ENCODE measurements at places on chromosomes 7 and 10.
A peak's percentile ranks its signal among the peaks of the same experiment; 100 is the strongest.

GRCh38 chr10:25457552-25457951 is 282.8 kb downstream of the GPR158 start:
- no peak for DNase-seq

DNA sequence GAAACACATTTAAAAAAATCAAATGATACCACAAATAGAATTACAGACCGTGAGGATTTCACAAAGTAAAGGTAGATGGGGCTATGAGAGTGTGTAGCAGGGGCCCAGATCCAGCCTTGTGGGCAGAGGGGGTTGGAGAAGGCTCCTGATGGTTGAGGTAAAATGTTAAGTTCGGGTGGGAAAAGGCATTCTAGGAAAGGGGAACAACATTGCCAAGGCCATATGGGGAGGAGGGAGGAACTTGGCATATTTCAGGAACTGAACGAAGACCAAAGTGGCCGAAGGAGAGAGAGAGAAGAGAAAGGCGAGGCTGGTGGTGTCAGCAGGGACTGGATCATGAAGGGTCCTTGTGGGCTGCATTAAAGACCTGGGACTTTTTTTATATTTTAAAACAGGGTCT is 98.9 kb downstream of the CARD11 start:
- DNase-seq, result no peak

DNA sequence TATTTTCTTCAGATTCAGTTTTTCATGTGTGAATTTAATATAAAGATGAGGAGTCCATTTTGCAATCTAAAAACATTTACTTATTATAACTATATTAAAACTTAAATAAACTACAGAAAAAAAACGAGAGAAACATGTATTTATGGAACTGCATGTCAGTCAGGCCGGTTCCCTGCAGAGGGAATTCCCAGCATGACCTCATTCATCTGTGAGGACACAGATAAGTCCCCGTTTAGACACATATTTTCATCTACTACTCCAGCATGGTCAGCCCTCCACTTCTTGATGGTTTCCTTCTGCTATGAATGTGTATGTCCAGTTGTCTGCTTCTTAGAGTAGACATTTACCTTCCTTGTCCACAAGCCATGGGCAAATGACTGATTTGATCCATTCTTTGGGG is 339.1 kb downstream of the SEMA3D start:
- DNase-seq, result no peak

DNA sequence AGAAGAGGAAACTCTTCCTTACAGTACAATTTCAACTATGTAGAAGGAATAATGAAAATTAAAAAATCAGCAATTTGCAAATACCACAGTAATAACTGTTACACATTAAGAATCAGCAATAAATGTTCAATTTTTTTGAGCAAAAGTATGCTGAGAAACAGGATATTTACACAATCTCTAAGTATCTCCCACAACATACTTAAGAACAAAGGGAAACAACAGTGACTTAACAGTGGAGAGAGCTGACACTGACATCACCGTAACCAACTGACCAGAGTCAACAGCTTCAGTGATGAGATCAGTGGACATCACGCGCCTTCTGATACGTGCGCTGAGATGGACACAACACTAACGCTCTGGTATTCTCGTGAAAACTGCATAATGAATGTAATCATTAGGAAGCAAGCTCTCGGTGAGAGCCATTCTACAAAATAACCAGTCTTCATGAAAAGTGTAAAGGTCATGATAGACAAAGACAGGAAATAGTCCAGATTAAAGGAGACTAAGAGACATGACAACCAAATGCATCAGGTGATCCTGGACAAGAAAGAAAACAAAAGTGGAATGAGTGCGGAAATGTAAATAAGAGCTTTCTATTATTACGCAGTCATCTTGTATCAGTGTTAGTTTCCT is 82.6 kb downstream of the PIP4K2A start:
- DNase-seq, result no peak

- no peak for DNase-seq
Measured at GRCh38 chr10:88012641-88013040, 149.2 kb downstream of the PTEN start.

GRCh38 chr7:1169409-1170368 is 9.7 kb upstream of the ZFAND2A start:
- peak; percentile 97 for DNase-seq

DNA sequence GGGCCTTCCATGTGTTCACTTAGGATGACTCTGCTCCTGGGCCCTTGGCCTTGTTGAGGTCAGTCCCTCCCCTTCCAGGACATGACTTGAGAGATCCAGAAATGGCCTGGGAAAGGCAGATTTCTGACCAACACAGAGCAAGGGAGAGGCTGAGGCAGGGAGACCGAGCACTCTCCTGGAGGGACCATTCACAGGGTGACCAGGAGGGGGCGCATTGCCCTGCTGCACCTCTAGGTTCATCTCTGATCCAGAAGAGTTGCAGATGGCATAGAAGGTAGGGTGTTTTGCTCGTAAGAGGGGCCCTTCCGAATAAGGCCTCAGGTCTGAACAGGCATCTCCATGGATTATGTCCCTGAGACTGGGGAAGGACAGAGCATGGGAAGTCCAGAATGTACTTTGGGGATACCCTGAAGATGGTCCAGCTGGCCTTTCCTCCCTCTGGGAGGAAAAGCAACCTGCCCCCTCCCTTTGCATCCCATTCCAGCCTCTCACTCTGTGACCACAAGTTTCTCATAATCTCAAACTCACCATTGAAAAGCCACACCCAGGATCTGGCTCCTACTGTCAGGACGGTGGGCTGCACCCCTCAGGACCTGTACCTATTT is 6.6 kb downstream of the DMBT1 start:
- DNase-seq, result peak; percentile 75

DNA sequence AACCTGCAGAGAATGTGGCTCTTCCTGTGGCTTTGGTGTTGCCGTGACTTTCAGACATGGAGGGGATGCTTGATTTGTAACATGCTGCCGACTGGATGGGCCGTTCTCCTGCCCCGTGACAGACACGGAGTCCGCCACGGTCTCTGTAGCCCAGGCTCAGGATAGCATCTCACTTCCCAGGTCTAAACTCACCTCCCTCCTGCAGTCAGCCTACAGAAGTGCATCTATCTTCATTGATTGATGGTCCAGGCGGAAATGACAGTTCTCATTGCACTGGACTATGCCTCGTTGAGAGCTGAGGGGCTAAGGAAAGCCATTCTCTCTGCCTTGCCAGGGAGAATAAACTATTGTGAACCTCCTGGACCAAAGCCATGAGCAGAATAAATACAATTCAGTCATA is 77.5 kb downstream of the CHN2 start:
- DNase-seq, result no peak

DNA sequence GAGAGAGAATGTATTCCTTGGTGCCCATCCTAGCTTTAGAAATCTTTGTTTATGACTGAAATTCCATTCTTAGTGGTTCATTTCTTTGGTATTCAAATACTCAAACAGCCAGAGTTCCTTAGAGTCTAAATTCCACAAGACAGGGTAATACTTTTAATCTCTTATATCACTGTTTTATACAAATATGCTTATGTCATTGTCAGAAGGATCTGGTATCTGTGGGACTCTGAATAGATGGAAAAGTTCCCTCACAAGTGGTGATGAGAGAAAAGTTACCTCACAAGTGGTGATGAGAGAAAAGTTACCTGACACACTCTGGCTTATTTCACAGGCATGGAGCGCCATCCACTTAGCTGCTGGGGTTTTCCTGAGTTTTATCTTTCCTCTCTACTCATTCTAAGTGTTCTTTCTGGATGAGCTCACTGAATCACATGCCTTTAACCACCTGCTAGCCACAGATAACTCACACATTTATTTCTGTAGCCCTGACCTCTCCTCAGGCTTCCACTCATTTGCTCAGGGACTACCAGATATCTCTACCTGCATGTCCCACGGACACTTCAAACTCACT is 784.0 kb downstream of the SUGCT start:
- DNase-seq, result no peak

DNA sequence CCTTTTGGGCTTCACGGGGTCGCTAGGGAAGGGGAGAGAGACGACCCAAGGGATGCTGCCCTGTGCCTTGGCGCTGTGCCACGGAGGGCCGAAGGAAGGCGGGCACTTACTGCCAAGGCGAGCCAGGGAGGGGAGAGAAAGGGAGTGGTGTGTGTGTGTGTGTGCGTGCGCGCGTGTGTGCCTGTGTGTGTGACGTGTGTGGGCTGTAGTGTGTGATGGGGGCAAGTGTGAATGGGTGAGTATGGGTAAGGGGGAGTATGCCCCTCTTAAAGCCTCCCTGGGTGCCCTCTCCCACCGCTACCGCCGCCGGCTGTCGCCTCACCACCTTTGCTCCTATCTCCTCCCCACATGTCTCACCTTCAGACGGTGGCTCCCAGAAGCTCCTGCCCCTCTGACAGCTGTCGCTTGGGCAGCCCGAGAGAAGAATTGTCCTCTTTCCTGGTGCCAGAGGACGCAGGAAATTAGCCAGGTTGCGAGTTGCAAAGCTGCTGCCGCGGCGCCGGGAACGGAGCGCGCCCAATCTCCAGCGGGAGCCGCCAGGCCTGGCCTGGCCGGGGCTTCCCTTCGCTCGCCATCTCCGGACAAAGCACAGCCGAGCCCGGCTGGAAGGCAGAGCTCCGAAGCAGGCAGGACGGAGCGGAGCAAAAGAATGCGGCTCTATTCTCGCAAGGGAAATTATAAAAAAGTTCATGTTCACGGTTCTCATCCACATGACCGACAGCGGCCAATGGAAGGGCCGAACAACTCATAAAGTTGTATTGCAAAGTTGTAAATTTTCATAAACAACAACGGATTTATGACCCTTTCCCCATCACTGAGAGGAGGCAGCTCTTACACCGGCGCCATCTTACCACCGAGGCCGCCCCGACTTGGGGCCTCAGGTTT is at the start of gene HOXA3:
TSS of gene HOXA3 (minus strand) at position 653 of the 885 bp plus-strand sequence. CDS start 41,943 bp downstream, outside the sequence.
- DNase-seq, result no peak

- no peak for DNase-seq
Measured at GRCh38 chr10:103192089-103192450, 1.0 kb downstream of the NT5C2 start.

DNA sequence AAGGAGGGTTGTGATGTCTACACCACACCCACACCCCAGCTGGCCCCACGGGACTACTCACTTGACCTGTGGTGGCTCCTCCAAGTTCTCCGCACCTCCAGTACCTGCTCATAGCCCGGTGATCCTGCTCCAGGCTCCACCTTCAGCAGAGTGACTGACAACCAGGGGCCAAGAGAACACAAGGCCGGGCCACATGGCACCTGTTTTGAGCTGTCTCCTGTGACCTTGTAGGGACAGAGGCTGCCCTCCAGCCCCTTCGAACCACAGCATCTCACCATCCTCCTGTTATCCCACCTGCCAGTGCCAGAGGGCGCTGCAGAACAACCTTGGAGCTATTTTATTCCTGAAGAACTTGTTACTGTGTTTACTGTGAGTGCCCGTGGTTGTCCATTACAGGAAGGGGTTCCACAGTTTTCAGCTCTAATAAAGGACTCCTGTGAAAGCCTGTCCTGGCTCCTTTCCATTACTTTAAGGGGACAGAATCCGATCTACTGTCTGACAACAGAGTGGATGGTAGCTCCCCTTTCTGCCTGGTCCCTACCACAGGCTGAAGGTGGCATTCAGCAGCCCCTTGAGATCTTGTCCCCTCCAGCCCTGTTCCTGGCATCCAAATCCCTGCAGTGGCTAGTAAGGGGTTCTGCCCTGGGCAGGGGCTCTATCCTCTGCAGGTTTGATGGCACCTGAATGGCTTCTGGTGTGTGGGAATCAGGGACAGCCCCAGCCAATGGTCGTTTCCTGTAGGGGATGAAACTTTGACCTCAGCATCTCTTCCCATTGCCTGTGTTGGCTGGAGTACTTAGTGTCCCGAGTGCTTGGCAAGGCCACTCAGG is 50.8 kb downstream of the C10orf120 start:
- peak; percentile 75 for DNase-seq

DNA sequence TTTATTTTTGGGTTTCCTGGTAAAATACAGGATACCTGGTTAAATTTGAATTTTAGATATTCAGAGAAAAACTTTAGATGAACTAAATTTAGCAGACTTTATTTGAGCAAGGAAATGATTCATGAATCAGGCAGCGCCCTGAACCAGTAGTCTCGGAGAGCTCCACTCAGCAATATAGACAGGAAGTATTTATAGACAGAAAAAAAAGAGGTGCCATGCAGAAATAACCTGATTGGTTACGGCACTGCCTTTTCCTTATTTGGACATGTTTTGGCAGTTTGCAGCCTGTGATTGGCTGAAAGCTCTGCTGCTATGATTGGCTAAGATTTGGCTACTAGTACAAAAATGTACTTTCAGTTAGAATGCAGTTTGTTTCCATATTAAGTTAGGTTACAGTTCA is 198.3 kb upstream of the DKK1 start:
- no peak for DNase-seq

DNA sequence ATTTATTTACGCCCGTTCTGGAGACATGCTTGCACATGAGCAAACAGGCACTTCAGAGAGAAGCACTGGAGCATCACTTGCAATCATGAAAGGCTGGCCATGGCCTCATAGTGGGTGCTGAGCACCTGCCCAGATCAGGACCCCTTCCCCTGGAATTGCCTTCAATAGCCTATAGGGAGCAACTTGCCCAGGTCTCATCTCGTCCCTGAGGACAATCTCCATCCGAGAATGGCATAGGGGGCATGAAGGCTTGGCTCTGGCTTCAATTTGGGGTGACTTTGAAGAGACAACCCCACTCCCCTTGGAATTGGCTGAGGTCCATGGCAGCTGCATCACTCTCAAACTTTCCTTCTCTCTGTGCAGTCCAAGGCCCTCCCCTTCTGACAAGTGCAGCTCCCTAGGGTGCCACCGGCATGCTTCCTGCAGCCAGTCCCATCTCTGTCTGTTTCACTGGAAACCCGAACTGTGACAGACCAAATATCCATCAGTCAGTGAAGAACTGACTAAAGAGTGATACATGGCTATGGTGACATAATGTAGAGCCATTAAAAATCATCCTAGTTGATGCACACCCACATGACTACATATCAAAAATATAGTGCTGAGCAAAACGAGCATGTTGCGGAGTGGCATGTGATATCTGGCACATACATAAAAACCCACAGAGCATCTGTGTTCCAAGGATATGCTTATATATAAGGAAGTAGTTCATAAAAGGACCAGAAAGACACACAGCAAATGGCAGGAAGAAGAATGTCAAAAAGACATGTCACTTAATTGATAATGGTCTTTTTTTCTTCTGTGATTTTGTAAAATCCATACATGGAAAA is 12.4 kb downstream of the GDF2 start:
- DNase-seq, result no peak

GRCh38 chr7:141288626-141289025 is 214.8 kb downstream of the TMEM178B start:
- no peak for DNase-seq

DNA sequence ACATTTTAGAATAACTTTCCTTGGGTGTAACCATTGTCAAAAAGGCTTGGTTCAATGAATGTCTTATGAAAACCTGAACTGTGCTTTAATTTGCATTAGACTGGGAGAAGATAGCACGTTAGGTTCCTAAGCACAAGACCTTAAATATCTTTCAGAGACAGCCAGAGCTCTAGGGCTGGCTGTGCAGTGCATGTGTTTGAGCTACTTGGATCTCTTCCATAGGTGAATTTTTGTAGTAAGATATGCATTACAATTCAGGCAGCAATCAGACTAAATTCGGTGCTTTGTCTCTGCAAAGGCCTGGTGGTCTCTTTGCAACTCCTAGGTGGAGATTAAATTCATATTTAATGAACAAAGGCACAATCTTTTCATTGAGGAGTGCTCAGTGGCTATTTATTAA is 192.0 kb downstream of the ZNF438 start:
- no peak for DNase-seq

- no peak for DNase-seq
Measured at GRCh38 chr10:72015841-72016240, 51.6 kb downstream of the CHST3 start.

All from activated CD4-positive, alpha-beta T cell treated with anti-CD3 and anti-CD28 coated beads, Interleukin-2, amount 10 ng/mL, durations not matched to agents 24 days and 14 days (primary cell).